Left cardiac atrium (tissue), 4 donors: ENCODE measurements at places on chromosomes 3 and 15. TPM values are rescaled to one million over a fixed set of nuclear protein-coding genes. Genes with fewer than 3 reads are reported as not detected.
A peak's percentile ranks its signal among the peaks of the same experiment; 100 is the strongest.

Gene FRMD5
- 25.1 TPM for total RNA-seq

DNA sequence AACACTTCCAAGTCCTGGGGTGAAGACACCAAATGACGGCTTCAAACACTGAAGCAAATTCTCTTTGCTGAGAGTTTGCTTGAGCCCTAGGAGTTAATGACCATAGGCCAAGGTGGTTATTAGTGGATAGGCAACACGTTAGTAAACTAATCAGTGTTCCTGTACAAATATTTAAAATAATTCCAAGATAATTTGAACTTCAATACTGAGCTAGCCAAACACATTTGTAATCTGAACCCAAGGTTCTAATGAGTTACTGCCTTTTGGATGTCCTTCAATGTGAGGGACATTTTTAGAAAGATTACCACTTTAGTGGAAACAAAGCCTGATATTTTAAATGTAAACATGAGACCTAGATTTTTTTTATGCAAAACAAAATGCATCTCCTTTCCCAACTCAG is 94.6 kb downstream of the THRB start:
- DNase-seq, result no peak

GRCh38 chr3:58946875-58947274 is 103.0 kb downstream of the CFAP20DC start:
- no peak for DNase-seq

DNA sequence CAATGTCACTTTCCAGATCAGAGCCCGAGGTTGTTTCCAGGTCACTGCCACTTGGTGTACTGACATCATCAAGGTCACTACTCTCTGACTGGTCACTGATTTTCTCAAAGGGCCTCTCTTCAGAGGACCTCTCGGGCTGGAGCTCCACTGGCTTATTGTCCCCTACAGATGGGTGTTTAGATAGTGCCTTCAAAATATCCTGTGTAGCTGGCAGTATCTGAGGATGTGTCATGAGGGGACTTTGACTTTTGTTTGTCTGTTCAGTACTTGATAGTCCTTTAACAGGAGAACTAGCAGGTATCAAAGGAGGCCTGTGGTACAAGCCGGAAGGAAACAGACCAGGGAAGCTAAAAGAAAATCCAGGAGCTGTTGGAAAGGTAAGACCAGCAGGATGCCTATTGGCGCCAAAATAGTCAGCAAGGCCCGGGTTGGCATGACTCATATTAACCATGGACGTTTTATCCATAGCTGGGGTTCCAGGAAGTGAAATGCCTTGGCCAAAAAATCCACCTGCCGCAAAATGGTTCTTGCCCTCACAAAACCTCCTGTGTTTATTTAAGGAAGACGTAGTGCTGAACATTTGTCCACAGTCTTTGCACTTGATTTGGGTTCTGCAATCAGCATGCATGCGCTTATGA is 547.3 kb downstream of the MECOM start:
- DNase-seq, result no peak

DNA sequence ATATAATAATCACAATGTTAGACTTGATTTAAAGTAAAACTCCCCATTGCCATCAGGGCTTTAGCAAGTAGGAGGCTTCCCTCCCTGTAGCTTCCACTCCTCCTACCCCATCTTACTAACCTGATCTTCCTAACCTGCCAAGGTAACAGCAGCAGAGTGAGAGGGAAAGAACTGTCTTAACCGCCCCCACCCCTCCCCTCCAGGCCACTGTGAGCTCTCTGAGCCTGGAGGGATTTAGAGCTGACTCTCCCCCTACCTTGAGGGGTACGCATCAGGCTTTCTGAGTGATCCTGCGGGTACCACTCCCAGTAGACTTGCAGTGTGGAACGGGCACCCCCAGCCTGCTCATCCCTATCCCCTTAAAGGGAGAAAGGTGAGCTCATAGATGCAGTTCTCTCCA is 11.4 kb upstream of the PRSS50 start:
- DNase-seq, result no peak

- no peak for DNase-seq
Measured at GRCh38 chr3:88137836-88138235, 11.9 kb upstream of the C3orf38 start.

- DNase-seq, result no peak
Measured at GRCh38 chr3:125148016-125148812, 64.3 kb downstream of the SLC12A8 start.

GRCh38 chr3:16768014-16768413 is 116.7 kb upstream of the PLCL2 start:
- DNase-seq, result no peak

- DNase-seq, result peak; percentile 30
Measured at GRCh38 chr3:189270248-189270832, 98.6 kb downstream of the TPRG1 start.

GRCh38 chr3:46903341-46904302 is 26.1 kb downstream of the PTH1R start:
- peak; percentile 42 for DNase-seq

GRCh38 chr3:183008303-183008702 is 28.0 kb upstream of the DCUN1D1 start:
- no peak for DNase-seq
